ENCODE measurements at places on chromosomes 2 and 18. TPM values are rescaled to one million over a fixed set of nuclear protein-coding genes. Genes with fewer than 3 reads are reported as not detected.

The C2orf92 gene
- 10.3 TPM for total RNA-seq

The NT5C1B gene
- not detected for total RNA-seq

DNA sequence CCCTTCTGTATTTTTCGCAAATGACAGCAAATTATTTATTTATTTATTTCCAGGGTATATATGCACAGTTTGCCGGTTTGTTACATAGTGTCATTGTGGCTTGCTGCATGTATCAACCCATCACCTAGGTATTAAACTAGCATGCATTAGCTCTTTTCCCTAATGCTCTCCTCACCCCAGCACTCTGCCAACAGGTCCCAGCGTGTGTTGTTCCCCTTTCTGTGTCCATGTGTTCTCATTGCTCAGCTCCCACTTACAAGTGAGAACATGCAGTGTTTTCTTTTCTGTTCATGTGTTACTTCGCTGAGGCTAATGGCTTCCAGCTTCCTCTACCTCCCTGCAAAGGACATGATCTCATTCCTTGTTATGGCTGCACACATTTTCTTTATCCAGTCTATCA lies 592.3 kb downstream of the TRIB2 start:
- DNase-seq = no peak

DNA sequence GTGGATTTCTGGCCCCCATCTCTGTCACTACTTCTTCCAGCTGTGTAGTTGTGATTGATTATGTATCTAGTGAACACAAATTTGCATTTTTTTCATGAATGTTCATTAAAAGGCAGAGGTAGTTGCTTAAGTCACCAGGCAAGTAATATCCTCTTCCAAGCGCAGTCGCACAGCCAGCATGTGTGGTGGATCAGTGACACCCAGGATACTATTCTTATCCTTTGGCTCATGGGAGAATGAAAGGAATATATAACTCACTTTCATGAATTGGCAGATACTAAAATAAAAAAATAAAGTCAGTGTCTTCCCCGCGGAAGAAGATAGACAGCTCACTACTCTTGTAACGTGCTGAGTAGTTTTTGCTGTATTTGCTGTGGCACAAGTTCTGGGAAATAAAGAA lies 387.8 kb downstream of the CDH7 start:
- no peak for DNase-seq

The LRRTM1 gene
- total RNA-seq = 0.39 TPM

GRCh38 chr2:3460831-3461800 lies 58.2 kb downstream of the ADI1 start:
- DNase-seq = no peak

- DNase-seq = no peak
These were observed 59.2 kb upstream of the POMC start for GRCh38 chr2:25227576-25227975.

GRCh38 chr2:1505031-1505441 lies 91.8 kb downstream of the TPO start:
- DNase-seq = peak; percentile 25

- no peak for DNase-seq
These were observed 80.0 kb downstream of the RHBDD1 start for GRCh38 chr2:226915846-226916360.

The FKBP1B gene
- 5.9 TPM for total RNA-seq

The DOCK10 gene
- 81.8 TPM for total RNA-seq

DNA sequence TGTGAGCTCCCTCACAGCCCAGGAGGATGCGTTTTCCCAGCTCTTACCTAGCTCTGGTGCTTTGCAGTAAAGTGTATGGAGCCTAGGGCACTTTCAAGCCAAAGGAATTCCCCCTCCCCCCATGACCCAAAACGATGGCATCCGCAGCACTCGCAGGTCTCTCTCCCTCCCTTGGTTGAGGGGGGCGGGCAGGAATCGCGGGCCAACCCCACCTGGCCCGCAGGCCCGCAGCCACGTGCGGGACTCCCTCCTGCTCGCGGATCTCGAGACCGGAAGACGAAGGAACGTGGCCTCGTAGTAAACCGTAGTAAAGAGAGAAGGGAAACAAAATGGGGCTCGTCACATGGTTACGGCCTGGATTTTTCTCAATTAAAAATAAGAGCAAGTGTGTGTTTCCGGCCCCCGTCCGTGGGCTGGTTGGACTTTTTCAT lies 8.5 kb downstream of the IRS1 start:
- DNase-seq = no peak

DNA sequence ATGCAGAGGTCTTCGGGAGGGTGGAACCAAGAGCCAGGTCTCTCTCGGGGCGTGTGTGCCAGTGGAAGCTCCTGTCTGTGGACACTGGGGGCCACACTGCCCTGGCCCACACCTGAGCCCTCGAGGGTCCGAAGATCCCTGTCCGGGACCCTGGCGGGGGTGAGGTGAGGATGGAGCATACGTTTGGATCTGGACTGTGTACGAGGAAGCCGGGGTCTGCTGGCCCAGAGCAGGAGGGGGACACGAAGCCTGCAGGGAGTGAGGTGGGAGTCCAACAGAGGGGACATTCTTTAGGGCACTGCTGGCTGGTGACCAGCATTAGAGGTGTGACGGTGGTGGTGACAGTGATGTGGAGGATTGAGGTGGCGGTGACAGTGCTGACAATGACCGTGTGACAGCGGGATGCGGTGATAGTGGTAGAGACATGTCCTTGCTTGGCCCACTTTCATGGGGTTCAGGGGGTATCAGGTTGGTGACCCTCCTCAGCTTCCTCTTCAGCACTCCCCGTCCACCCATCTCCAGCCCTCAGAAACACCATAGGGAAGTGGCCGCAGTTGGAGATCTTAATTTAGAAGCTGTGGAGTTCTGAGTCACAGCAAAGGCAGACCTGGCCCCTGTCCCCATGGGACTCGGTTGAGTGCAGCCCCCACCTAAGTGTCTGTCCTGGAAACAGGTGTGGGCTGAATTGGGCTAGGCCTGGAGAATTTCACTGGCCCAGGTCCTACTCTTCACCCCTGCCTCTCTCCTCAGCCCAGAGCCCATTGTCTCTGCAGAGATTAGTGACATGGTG lies 252.0 kb downstream of the DYSF start:
- DNase-seq = peak; percentile 62

DNA sequence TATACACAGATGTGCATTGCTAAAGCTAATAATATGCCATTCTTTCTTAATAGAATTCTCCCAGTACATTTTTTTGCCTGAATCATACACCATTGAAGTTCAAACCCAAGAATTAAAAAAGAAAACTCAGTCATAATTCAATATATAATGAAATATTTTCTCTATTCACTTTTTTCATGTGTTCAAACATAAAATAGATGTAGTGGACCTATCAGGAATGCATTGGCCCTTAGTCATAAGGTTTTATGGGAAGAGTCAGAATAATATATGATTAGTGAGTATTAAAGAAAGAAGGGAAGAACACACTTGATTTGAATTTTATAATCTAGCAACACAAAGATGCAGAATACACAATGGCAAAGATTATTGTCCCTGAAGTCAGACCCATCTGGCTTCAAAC lies 297.0 kb upstream of the COL3A1 start:
- DNase-seq = no peak

GRCh38 chr2:64987001-64987955 lies 1.9 kb upstream of the SLC1A4 start:
- DNase-seq = no peak

GRCh38 chr2:191228861-191229260 lies 16.3 kb upstream of the MYO1B start:
- no peak for DNase-seq

The HOXD4 gene
- total RNA-seq = 7.7 TPM

DNA sequence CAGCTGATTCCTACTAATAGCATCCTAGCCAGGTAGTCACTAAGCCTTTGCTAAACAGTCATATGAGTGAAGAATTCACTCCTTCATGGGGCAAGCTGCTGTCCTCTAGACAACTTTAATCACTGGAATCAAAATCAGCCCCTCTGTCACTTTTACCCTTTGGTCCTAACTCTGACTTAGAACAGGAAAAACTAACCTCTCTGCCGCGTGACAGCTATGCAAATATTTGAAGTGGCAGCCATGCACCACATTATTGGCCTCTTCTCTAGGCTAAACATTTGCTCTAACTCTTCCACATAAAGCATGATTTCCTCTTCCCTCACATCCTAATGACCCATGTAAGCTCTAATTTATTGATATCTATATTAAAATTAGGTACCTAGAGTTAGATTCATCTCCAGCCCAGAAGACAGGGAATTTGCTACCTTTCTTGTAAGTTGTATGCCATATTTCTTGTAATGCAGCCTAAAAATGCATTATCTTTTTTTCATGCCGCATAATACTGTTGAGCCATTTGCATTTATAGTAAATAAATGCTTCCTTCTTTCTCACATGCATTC lies 12.8 kb upstream of the ONECUT2 start:
- no peak for DNase-seq

- DNase-seq = no peak
These were observed 78.6 kb downstream of the PTPRM start for GRCh38 chr18:7645756-7646155.

DNA sequence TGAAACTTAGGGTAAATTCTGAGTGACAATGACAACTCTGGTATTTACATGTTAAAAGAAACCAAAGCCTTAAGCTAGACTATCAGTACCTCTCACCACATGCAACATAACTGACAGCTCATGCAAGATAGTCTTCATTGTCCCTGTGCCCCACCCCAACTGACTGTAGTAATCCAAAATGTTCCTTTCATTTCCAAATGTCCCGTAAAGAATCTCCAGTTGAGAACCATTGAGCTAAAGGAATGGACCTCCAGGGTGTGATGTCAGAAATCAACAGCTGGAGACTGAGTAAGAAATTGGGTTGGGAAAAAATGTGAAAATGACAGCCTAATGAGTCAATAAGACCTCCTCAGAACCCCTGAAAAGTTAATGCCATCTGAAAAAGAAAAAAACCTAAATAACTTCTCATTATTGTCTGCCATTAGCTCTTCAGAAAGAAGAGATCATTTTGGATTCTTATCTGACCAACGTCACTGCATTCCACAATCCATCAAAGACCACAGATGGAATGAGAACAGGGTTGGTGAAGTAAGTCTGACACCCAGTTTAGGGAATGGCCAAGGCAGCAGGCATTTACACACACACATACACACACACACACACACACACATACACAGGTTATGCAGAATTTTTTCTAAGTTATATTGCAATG lies 51.7 kb upstream of the ACVR2A start:
- DNase-seq = no peak

- DNase-seq = no peak
These were observed 1.0 kb downstream of the SPHKAP start for GRCh38 chr2:228180181-228181097.

DNA sequence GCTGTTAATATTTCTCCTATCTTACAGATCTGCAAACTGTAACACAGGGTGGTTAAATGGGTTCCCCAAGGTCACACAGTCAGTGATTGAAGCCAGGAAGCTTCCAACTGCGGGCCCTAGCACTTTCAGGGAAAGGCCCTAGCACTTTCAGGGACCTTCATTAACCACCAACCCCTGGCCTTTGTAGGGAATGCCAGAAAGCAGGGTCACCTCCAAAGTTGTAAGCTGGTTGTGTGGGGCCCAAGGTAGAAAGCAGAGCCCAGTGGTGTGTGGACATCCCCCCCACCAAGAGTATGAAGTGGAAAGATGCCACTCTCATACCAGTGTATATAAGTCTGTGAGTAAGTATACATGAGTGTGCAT lies 4.4 kb downstream of the DLX2 start:
- DNase-seq = no peak

GRCh38 chr2:28089486-28089885 lies 199.0 kb downstream of the BABAM2 start:
- DNase-seq = no peak

DNA sequence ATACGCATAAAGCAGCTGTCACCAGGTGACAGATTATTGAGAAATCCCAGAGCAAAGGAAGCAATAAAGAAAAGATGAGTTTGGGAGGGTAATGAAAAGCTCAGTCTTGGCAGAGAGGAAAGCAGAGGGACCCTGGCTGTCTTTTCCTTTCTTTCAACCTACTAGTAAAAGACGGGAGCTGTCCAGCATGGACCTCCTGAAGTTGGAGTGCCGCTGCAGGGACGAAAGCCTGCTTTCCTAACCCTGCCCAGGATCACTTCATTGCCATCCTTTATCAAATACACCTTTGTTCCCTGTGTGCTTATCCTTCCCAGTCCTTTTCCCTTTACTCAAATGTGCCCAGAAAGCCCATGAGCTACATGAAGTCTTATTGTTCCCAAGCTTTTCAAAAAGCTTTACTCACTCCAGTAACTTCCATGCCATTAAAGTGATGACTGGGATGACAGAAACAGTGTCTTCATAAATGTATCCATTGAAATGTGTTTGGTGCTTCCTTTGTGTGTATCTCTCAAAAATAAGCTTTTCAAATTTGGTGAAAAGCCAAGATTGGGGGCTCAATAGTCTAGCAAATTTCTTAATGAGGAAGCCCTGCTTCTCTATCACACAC lies 3.7 kb upstream of the SPR start:
- peak; percentile 56 for DNase-seq

The CIB4 gene
- not detected for total RNA-seq

- no peak for DNase-seq
These were observed 841.6 kb downstream of the TRIB2 start for GRCh38 chr2:13558368-13558767.
